Esophagus mucosa (tissue), 1 donor: ENCODE measurements at places on chromosomes 12 and 14. TPM values are rescaled to one million over a fixed set of nuclear protein-coding genes. Genes with fewer than 3 reads are reported as not detected.

DNA sequence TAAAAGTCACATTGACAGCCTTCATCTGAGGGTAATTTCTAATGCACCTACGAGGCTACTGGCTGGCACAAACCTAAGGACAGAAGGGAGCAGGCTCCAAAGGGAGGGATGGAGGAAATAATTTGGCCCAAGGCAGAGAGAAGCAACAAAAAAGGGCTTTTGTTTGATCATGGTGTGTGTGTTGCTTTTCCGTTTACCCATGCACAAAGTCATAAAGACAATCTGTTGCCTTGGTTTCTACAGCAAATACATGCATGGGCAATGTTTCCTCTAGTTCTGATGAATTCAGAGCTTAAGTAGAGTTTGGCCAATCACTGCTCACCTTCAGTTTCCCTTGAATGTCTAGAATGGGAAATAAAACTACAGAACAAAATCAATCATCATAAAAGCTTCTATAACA, 262.5 kb upstream of the CAND1 start:
- ATAC-seq: no peak

GRCh38 chr12:122793685-122794106, 19.3 kb downstream of the CCDC62 start:
- ATAC-seq: peak; percentile 68

GRCh38 chr12:107444771-107445170, 240.8 kb upstream of the PWP1 start:
- ATAC-seq: no peak

GRCh38 chr14:61287196-61287595, 6.1 kb upstream of the TMEM30B start:
- ATAC-seq: peak; percentile 82

DNA sequence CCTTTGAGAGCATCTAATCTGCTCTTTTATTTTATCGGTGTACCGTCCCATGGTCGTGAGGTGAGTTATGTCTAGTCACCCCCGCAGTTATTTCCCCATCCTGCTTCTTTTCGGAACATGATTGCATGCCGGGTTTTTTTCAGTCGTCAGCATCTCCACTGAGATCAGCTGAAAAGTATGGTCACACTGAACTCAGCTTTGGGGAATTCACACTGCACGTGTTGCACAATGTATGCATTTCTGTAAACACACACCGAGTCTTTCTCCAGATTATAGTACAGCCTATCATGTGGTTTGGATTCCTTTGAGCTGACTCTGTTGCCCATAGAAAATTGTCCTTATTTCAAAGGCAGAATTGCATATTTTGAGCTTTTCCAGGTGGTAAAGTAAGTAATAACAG, 24.6 kb downstream of the PLXNC1 start:
- no peak for ATAC-seq

DNA sequence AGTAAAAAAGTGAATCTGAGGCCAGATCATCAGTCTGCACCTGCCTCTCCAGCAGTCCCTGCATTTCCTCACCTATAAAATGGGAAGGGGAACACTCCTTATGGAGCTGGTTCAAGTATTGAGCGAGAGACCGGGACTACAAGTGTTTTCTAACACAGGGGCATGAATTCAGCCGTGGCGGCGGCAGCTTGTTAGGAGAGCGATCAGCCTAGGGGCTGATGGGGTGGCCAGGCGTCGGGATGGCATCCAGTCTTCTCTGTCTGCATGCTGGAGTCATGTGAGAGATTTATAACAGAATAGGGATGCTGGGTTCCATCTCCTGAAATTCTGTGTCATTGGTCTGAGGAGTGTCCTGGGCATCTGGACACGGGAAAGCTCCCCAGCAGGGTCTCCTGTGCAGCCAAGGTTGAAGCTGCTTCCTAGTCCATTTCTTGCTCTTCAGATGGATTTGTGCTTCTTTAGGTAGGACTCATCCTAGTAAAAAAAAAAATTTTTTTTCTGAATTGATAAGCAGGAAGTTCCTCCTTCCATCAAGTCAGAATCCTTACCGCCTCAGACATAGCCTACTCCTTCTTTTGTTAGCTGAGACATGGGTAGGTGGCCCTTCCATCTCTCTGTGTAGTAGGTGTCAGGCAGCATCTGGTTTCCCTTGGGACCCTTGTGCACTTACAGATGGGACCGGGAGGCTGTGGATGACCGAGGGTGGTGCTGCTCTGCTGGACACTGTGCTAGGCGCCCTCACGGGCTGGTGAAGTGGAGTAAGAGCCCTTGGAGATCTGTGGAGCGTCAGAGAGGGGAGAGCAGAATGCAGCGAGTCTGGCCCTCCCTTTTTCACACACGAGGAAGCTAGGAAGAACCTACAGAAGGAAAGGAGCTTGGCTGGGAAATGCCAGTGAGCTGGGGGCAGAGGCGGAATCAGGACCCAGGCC, 146.7 kb downstream of the TSPAN9 start:
- no peak for ATAC-seq

DNA sequence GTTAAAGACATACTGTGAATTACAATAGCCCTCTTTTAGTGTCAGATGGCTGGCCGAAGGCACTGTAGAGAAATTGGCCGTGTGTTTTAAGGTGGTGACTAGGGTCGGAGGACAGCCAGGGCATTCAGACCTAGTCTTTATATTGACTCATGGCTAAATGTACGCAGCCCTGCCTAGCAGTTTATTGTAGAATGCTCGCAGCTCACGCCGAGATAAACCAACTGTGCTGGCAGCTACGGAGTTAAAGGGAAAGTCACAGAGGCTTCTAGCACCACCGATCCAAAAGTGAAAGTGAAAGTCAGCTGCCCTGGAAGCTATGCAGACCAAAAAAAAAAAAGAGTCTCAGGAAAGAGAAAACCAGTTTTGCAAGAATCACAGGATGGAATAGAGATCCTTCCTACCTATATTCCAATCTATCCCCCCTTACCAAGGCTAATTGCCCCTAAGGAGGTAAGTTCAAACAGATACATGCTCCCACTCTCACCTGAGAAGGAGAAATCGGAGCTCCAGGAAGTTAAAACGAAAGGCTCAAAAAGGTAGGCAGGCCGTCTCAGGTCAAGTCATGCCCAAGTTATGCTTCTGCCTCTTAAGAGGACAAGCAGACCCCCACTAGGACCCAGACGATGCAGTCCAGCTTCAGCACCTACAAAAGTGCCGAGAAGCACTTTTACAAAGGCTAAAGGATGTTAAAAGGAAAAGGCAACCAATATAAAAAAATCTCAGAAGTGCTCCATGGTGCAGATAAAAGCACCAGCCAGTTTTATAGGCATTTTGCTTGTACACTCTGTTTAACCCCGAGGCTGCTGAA, 24.8 kb downstream of the KLRK1 start:
- ATAC-seq: peak; percentile 58

DNA sequence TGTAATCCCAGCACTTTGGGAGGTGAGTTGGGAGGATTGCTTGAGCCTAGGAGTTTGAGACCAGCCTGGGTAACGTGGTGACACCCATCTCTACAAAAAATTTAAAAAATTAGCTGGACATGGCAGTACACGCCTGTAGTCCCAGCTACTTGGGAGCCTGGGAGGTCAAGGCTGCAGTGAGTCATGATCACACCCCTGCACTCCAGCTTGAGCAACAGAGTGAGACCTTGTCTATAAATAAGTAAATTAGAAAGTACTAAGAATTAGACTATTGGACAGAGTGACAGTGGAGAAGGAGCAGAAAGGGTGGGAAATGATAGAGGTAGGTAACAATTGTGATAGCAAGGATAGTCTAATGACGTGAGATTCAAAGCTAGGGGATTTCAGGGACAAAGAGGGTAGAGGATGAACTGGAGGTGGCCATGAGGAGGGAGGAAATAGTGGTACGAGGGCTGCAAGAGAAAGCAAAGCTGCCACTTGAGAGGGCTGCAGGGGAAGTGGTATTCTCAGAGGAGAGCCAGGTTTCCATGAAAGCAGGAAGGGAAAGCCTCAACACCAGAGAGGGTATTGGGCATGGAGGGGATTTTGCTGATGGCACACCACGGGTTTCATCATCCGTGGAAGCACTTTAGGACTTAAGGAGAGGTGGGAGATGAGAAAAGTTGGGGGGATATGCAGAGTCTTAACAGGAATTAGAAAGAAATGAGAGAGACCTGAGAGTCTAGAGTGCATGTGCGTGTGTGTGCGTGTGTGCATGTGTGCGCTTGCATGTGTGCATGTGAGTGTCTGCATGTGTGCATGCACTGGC, 85.6 kb downstream of the SYNE2 start:
- ATAC-seq: peak; percentile 24

- peak; percentile 67 for ATAC-seq
Observed at GRCh38 chr12:14884458-14884878, 1.2 kb downstream of the MGP start.

DNA sequence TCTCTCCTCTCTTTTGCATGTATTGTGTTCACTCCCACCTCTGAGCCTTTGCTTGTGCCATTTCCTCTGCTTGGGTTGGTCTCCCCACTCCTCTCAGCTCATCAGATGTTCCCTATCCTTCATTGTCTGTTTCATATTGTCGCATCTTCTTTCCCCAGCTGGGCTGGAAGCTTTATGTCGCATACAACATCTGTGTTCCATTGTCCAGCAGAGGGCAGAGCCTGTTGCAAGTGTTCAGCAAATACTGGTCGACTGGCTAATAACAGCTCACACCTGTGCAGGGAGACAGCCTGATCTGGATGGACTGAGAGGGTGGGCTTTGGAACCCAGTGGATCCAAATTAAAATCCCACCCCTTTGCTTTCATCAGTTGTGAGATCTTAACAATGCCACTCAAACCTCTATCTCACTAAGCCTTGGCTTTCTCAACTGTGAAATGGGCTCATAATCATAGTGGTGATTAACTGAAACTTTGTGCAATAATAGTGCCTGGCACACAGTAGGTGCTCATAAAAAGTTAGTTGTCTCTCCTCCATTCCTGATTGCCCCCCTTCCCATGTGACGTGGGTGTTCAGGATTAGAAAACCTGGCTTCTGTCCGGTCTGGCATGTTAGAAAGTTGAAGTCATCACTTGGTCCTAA, 75.8 kb downstream of the RIN3 start:
- ATAC-seq: peak; percentile 45

DNA sequence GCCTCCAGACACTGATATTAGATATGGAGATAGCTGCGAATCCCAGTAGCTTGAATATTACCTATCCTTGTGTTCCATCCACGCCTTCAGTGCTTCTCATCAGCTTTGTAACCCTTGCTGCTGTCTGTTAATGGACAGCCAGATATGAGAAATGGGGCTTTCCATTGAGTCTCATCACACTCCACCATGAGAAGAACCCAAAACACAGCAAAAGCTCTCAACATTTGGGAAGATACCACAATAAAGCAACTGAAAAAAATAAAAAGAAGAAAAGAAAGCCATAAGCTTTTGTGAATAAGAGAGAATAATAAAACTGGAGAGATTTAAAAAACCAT, 225.4 kb downstream of the GALC start:
- no peak for ATAC-seq

GRCh38 chr14:95575840-95576473, 41.1 kb downstream of the GLRX5 start:
- no peak for ATAC-seq

DNA sequence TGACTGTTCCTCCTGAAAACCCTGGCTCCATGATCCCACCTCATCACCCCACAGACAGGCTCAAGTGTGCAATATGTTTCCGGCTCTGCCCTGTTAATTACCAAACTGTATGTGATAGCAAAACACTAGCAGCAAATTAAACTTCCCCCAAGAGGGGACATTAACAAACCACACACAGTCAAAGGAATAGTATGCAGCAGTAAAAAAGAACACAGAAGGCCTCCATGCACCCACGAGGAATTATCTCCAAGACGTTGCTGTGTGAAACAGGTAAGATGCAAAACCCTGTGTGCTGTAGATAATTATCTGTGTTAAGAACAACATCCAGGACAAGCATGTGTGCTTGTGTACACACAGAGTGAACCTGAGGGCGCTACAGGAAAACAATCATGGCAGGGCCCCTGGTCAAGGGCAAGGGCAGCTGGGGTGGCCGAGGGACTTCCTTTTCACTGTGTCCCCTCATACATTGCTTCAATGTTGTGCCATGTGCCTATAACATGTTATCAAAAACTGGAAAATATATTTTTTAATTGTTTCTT, 35.8 kb downstream of the ITPK1 start:
- ATAC-seq: no peak

- no peak for ATAC-seq
Observed at GRCh38 chr14:102913341-102914211, 8.9 kb upstream of the AMN start.

GRCh38 chr14:60184905-60185555, 19.8 kb upstream of the DHRS7 start:
- no peak for ATAC-seq

DNA sequence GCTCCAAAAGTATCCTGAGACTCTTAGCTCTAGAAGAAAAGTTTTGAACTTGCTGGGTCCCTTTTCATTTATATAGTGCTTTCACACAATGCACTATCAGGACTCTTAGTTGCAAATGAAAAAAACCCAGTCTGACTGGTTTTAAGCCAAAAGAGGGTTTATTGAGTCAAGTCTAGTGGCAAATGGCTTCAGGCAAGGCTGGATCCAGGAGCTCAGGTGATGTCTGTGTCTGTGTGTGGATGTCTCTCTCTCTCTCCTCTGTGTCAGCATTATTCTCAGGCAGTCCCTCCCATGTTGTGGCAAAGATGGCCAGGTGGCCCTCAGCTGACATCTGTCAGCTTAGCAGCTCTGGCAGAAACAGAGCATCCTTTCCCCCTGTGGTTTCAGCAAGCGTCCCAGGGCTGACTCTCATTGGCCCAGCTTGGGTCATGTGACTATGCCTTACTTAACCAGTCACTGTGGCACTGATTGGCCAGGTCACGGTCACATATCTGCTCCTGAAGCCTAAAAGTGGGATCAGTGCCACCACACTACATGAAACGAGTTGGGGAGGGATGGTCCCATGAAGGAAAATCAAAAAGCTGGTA, 6.2 kb downstream of the TMEM120B start:
- ATAC-seq: peak; percentile 20

- no peak for ATAC-seq
Observed at GRCh38 chr14:22803687-22803974, 11.6 kb downstream of the SLC7A7 start.

DNA sequence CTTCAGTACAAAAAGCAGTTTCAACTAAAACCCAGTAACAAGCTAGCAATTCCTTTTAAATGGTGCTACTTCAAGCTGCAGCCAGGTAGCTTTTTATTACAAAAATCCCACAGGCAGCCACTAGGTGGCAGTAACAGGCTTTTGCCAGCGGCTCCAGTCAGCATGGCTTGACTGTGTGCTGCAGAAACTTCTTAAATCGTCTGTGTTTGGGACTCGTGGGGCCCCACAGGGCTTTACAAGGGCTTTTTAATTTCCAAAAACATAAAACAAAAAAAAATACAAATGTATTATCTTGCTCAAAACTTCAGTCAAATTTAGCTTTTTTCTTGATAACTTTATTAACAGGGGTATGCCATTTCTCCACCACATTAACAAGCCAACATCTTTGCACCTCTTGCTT, 3.6 kb upstream of the CLEC4E start:
- ATAC-seq: peak; percentile 74

The SLC48A1 gene
- 19.8 TPM for total RNA-seq

The MBD6 gene
- total RNA-seq: 50.5 TPM

The MON2 gene
- total RNA-seq: 30.9 TPM

The TBK1 gene
- total RNA-seq: 12.1 TPM

The PDE3A gene
- total RNA-seq: 0.56 TPM

The PZP gene
- total RNA-seq: not detected

The CLEC6A gene
- not detected for total RNA-seq

The KLRD1 gene
- not detected for total RNA-seq

The KRT7 gene
- 113 TPM for total RNA-seq

The GARIN6 gene
- total RNA-seq: not detected

The CLEC7A gene
- 22.3 TPM for total RNA-seq

The LARP4 gene
- 35.8 TPM for total RNA-seq

The GRIP1 gene
- 20.1 TPM for total RNA-seq

The MYF6 gene
- not detected for total RNA-seq

The STRAP gene
- 74.0 TPM for total RNA-seq

The LYZ gene
- total RNA-seq: 13.0 TPM

The CHMP4A gene
- 49.0 TPM for total RNA-seq

The KRT83 gene
- total RNA-seq: not detected

The ART4 gene
- 0.08 TPM for total RNA-seq

The LEMD3 gene
- 14.1 TPM for total RNA-seq

The OR4E2 gene
- total RNA-seq: not detected
